CD4-positive, alpha-beta T cell (primary cell): ENCODE measurements at places on chromosomes 3 and 15.
A peak's percentile ranks its signal among the peaks of the same experiment; 100 is the strongest.

- DNase-seq: no peak
These were observed 16.7 kb downstream of the FBXO45 start for GRCh38 chr3:196585044-196585757.

DNA sequence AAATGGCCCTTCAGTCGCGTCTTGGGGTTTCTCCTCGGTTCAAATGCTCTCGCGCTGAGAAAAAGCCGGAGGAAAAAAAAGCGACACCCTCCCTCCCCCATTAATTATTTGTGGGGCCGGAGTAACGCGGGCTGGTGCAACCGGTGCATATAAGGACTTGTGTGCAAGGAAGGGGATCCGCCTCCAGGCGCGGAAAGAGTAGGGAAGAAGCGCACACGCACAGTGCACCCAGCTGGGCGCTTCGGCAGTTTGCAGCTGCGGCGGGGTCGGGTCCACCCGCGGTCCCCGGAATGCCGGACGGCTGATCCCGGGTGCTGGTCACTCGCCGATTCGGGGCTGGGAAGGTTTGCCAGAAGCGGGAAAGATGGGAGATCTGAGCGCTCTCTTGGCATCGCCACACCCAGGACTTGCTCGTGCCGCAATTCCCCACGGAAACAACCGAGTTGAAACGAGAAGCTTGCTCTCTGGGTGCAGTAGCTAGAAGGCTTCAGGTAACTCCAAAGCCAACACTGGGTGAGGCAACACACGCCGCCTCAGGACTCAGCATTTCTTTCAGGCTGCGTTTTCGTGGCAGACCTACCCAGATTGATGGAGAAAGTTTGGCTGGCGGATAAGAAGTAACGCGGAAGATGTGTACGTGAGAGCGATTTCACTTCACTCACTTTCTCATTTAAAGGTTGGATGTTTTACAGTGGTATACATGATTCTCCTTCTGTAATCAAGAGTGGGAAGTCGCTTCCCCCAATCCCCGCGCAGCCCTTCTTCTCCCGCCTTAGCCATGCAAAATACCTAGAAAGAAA lies 720 bp upstream of the TNIK start:
- peak; percentile 56 for DNase-seq

DNA sequence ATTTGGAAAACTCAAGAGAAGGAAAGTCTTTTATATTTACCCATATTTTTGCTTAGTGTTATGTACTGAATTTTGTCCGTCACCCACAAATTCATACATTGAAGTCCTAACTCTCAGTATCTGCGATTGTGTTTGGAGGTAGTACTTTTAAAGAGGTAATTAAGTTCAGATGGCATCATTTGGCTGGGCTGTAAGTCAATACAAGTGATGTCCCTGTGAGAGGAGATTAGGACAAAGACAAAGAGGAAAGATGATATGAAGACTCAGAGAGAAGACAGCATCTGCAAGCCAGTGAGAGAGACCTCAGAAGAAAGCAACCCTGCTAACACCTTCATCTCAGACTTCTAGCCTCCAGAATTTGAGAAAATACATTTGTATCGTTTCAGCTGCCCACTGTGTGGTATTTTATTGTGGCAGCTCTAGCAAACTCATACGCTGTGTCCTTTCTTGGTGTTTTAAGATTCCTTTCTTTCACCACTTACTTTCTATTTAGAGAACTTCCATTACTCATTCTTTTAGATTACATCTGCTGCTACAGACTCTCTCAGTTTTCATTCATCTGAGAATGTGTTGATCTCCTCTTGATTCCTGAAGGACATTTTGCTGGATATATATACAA lies 17.0 kb downstream of the LRCH3 start:
- DNase-seq: no peak

GRCh38 chr15:25410649-25411048 lies 28.2 kb downstream of the UBE3A start:
- peak; percentile 38 for DNase-seq

- no peak for DNase-seq
These were observed 24.3 kb downstream of the PLEKHO2 start for GRCh38 chr15:64865998-64866520.

DNA sequence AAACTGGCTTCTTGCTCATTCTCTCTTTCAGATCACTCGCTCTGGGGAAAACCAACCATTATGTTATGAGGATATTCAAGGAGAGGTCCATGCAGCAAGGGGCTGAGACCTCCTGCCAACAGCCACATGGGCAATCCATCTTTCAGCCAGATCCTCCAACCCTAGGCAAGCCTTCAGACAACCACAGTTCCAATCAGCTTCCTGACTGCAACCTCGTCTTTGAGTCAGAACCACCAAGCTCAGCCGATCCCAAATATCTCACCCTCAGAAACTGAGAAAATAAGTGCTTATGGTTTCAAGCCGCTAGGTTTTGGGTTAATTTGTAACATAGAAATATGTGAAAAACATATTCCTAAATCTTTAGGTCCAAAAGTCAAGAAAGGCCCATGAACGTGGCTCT lies 10.3 kb downstream of the LDHAL6B start:
- no peak for DNase-seq

DNA sequence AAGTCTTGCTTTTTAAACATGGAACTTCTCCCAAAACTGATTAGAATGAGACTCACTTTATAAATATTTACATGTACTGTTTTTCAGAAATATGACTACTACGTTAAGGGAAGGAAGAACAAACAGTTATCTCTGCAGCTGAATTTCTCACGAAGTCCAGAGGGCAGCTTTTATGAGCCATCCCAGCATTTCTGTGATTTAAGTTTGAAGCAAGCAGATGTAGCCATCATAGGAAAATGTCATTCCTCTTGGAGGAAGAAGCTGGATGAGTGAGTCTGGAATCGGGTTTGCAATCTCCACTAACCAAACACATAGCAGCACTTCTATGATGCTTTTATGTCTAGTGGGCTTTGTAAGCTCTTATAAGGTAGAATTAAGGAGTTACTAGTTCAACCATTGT lies 53.7 kb downstream of the SCN11A start:
- DNase-seq: no peak

DNA sequence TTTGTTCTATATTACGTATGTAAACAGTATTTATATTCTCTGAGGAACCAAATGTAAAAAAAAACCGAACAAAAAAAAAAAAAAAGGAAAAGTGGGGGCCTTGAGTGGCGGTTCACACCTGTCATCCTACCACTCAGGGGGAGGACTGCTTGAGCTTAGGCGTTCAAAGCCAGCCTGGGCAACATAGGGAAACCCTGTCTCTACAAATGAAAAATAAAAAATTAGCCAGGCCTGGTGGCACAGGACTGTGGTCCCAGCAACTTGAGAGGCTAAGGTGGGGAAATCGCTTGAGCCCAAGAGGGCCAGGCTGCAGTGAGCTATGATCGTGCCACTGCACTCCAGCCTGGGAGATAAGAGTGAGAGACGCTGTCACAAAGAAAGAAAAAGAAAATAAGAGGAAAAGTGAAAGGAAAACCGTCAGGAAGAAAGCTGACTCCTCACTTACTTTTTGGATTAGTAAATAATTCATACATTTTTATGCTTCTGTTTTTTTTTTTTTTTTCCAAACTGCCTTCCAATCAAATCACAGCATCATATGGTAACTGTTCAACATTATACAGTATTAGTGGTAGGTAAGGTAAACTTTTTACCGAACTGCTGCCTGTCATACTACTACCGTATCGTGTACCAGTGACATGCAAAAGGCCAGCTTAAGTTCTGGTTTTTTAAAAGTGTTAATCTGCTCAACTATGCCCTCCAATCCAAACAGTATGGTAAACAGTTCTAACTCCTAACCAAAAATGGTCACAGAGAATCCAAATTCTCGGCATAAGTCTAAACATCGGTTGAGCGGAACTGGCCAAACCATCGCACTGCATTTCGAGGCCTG lies 1.2 kb downstream of the PHC3 start:
- DNase-seq: peak; percentile 57

DNA sequence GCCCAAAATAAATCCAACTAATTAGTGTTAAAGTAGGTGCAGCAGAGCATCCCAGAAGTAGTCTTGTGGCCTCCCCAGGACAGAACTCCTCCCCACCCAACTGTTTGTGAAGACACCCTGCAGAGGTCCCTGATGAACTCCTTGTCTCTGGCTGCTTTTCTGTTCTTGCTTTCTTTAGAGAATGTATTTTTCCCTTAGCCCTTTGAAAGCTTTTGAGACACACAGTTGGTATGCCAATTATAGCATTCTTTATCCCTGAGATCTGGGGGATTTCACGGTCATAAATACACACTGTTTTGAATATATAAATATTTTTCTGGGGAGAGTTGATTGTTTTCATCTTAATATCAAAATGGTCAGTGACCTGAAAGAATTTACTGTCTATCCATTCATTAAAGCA lies 9.8 kb downstream of the TFG start:
- DNase-seq: no peak

DNA sequence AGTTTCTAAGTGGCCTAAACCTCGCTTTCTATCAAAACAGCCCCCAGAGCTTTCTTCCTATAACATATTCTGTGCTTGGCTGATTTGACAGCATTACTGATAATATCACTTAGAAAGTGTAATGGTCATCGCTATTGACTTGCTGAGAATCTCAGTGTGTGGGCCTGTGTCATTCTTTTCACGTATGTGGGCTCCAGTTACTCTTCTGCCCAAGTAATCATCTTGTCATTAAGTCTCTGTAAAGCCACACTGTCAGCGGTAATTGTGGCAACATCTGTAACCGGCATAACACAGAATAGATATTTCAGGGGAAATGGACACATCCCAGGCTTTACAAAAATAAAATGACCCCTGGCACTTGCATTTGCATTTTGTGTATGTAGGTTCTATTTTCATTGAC lies 313.6 kb upstream of the LMCD1 start:
- no peak for DNase-seq

DNA sequence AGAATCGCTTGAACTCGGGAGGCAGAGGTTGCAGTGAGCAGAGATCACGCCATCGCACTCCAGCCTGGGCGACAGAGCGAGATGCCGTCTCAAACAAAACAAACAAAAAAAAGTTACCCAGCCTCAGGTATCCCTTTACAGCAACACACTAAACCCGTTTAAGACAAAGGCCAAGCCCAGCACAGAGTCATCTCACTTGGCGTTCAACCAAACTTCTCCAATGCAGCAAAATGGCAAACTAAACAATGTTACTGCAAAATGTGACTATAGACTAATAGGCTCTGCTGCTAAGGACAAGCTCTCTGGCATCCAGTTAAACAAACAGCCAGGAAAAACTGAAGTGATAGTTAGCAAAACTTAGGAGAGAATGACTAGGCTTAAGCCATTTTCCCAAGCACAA lies 6.4 kb upstream of the FAM219B start:
- DNase-seq: no peak

DNA sequence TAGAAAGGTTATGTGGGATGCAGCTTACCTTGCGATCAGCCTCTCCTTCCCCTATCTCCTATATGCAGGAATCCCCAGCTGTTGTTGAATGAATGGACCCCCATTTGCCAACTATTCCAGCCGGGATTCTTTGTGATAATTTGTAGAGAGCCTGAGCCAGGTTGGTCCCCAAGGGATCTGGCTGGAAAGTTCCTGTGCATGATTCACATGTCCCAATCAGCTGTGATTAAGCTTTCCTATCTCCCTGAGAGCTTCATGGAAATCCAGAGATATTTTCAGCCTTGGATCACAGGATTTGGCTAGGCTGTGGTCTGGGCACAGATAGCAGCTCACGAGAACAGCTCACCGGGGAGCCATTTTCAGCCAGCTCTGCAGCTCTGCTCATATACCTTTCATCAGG lies 76.7 kb downstream of the ARNT2 start:
- no peak for DNase-seq

- no peak for DNase-seq
These were observed 12.5 kb upstream of the RPP14 start for GRCh38 chr3:58293516-58293915.

DNA sequence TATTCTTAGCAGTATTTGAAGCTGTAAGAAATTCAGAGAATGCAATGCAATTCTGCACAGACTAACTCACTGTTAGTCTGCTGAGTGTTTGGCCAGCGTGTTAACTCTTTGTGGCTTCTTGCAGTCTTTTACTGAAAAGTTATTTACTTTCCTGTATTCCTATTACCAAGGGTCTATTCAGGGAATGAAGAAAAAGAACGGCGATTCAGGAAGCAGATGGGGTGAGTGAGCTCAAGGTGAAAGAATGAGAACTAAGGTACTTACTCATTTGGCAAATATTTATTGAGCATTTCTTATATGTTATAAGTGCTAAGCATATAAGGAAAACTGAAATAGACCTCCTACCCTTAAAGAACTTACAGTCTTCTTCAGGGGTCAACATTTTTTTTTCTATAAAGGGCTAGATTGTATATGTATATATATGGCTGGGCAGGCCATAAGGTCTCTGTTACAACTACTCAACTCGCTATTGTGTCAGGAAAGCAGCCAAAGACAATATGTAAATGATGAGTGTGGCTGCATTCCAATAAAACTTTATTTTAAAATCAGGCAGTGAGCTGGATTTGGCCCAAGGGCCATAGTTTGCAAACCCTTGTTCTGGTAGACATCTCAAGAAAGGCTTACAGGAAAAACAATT lies 271.9 kb upstream of the GADL1 start:
- DNase-seq: no peak

DNA sequence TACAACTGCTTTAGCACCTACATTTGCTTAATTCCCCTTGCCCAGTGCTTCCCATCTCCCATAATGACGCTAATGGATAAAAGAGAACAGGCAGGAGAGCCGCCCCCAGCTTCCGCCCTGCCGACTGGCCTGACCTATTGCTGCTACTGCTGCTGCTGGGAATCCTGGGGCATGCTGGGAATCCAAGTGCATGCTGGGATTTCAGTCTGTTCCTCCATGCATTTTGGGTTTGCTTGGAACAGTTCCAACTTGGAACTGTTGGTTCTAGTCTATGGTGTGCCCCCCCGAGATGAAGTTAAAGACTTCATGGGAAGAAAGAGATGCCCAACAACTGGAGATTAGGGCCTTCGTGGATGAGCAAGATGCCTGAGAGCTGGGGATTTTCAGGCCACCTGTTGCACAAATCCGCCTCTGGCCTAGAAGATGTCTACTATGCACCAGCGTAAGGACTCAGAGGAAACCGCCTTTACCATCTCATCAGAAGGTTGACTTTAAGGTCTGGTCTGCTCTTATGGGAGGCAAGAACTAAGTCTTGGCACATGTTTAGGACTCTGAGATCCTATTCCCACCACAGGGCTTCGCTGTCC lies 29.0 kb downstream of the HAPLN3 start:
- no peak for DNase-seq

DNA sequence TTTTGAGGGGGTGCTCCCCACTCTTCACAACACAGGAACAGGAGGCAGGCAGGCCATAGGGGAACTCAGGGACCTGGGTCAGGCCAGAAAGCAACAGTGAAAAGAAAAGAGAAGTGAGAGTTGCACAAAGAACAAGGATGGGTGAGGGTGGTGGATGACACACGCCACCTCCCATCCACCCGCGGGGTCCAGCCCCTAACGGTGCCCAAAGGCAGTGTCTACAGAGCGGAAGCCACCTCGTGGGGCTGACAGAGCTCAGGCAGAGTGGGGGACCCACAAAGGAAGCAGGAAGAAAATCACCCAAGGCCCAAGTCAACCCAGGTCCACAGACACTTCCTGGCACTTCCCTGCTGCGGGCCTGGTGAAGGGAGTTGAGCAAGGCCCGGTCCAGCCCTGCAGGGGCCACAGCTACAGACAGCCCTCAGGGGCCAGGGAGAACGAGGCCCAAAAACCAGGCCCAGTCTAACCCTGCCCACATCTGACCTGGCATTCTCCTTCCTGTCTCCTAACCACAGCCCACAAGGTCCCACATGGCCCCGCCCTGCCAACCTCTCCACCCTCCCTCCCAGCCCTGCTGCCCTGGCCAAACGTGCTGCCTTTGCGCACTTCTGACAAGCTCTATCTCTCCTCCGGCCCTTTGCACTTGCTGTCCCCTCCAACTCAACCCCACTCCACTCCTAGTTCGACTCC lies 5.9 kb downstream of the NUP210 start:
- peak; percentile 38 for DNase-seq
